GM10248 (cell line): ENCODE measurements at places on chromosomes 1 and 21.

GRCh38 chr1:13892671-13893325 lies 192.8 kb downstream of the PRDM2 start:
- no peak for DNase-seq

DNA sequence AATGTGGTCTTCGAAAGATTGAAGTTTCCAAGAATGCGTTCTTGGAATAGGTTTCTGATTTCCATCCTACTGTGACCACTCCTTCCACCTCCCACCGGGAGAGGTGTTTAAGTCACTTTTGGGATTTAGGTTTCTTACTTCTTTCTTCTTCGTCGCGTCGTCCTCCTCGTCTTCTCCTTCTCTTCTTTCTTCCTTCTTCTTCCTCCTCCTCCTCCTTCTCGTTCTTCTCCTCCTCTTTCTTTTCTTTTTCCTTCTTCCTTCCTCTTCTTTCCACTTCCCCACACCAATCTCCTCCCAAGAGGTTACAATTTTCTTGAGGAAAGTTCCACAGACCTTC lies 2.1 kb downstream of the CACHD1 start:
- no peak for DNase-seq

DNA sequence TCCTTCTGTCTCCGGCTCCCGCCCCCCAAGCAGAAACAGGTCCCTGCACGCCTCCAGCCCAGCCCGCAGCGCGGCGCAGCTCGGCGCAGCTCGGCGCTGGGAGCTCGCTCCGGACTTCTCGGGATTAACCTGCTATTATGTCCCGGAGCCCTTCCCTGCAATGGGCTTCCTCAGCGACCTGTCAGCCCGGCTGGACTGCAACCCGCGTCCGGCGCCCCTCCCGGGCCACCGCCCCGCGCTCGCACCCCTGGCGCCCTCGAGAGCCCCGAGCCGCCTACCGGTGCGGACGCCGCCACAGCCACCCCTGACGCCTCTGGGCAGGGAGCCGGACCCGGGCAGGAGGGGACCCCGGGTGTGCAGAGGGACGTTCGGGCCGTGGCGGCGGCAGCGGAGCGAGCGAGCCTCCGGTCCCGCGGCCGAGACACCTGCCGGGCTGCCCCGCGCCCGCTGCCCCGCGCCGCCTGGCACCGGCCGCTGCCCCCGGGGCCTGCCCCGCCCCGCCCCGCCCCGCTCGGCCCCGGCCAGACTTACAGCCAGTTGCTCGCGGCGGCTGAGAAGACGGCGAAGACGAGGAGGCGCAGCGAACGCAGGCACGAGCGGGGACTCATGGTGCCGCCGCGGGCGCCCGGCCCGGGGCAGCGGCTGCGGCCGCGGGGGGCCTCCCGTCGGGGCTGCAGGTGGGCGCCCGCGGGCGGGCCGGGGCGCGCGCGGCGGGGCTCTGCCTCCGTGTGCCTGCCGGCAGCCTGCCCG lies 407 bp downstream of the WNT4 start:
- peak; percentile 48 for DNase-seq

DNA sequence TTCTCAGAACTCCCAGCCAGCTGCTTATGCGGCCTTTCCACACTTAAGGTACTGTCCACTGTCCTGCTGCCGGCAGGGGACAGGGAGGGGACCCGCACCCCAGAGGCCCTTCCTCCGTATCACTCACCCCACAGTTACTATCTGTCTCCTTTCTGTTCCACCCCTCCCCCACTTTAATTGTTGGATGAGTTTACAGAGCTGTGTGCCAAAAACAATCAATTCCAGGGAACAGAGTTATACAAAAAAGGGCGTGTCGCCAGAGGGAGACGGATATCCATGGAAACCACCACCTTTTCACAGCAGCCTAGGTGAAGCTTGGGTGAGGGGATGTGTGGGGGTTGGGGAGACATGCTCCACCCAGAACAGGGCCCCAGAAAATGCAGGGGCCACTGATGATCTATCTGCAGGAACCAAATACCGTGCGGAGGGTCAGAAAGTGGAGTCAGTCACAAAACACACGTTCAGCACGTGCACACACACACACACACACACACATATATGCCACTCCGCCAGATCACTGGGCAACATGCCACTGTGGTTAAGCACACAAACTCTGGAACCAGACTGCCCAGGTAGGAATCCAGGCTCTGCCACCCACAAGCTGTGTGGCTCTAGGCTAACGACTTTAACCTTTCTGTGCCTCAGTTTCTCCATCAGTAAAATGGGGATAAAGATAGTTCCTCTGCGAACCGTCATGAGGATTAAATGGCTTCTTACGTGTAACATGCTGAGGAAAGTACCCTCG lies 30.5 kb downstream of the CASZ1 start:
- no peak for DNase-seq

DNA sequence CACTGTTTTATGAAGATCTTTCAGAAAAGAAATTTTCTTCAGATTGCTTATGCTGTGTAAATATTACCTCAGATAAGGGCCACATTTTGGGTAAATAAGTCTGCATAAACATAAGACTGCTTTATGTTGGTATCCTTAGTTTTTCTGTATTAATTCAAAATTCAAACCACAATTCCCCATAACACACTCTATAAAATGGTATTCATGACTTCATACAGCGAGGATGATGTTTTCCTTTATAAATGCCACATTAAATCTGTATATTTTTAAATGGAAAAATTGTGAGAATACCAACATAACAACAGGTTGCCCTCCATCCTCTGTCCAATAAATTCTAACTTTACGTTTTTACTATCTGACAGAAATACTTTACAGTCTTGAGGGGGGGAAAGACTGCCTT lies 248.7 kb upstream of the CXADR start:
- no peak for DNase-seq

DNA sequence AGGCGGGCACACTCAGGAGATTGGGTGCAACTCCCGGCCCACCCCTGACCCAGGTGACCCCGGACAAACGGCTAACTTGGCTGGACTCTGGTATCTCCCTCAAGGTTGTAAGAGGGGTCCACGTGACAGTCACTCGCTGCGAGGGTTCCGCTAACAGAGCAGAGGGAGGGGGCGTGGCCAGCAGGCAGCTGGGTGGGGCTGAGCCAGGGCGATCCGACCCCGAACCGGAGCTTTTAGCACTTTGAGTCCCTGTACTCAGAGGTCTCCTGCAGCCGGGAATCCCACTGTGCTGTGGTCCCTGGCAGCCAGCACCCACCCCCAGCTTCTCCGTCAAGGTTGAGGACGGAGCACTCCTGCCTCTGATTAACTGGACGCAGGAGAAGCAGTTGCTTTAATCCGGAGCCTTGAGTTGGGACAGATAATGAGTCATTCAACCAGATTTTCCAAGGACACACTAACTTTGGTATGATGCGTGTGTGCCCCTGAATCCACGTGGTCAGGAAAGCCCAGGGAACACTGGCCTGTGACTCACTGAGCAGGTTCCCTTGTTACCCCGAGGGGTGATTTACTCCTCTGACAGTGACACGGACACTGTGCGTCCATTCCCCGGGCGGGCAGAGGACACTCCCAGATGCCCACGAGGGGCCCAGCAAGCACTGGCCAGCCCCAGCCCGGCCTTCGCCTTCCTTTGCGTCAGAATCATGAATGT lies 16.8 kb downstream of the TRPM2 start:
- DNase-seq, result no peak

GRCh38 chr1:58748666-58749065 lies 35.2 kb downstream of the JUN start:
- DNase-seq, result no peak

- no peak for DNase-seq
Observed at GRCh38 chr1:50349242-50349565, 74.0 kb downstream of the DMRTA2 start.

DNA sequence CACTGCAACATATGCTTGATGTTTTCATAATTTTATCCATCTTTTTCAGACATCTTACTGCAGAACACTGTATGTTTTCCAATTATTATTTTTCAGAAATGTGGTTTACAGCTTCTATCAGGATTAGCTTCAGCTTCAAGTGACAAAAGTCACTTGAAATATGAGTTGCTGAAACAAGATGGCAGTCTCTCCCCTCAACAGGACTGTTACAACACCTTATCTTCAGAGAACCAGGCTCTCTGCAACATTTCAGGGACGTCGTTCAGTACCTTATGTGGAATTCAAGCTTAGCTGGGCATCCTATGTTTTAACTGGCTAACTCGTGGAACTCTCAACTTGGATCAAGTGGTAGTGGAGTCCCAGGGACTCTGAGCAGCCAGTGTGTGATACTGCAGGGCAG lies 2.0 kb upstream of the UBE2G2 start:
- no peak for DNase-seq

GRCh38 chr21:35783721-35784120 lies 276.6 kb downstream of the SETD4 start:
- DNase-seq, result no peak

DNA sequence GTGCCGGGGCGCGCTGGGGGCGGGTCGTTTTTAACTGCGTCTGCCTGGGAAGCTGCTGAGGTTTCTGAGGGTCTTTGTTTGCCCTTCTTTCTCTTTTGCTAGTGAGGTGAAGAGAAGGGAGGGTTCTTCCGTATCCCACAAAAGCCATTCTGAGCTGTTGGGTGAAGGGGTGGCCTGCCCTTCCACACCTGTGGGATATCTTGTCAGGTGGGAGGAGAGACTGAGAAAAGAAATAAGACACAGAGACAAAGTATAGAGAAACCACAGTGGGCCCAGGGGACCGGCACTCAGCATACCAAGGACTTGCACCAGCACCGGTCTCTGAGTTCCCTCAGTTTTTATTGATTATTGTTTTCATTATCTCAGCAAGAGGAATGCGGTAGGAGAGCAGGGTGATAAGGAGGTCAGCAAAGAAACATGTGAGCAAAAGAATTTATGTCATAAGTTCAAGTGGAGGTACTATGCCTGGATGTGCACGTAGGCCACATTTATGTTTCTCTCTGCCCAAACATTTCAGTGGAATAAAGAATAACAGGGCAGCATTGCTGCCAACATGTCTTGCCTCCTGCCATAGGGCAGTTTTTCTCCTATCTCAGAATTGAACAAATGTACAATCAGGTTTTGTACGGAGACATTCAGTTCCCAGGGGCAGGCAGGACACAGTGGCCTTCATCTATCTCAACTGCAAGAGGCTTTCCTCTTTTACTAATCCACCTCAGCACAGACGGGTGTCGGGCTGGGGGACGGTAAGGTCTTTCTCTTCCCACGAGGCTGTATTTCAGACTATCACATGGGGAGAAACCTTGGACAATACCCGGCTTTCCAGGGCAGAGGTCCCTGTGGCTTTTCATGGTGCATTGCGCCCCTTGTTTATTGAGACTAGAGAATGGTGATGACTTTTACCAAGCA lies 972 bp downstream of the PGBD2 start:
- DNase-seq, result no peak

- DNase-seq, result no peak
Observed at GRCh38 chr1:188641566-188642211, 1812.9 kb downstream of the PLA2G4A start.

GRCh38 chr1:171803045-171803444 lies 21.6 kb downstream of the METTL13 start:
- no peak for DNase-seq

DNA sequence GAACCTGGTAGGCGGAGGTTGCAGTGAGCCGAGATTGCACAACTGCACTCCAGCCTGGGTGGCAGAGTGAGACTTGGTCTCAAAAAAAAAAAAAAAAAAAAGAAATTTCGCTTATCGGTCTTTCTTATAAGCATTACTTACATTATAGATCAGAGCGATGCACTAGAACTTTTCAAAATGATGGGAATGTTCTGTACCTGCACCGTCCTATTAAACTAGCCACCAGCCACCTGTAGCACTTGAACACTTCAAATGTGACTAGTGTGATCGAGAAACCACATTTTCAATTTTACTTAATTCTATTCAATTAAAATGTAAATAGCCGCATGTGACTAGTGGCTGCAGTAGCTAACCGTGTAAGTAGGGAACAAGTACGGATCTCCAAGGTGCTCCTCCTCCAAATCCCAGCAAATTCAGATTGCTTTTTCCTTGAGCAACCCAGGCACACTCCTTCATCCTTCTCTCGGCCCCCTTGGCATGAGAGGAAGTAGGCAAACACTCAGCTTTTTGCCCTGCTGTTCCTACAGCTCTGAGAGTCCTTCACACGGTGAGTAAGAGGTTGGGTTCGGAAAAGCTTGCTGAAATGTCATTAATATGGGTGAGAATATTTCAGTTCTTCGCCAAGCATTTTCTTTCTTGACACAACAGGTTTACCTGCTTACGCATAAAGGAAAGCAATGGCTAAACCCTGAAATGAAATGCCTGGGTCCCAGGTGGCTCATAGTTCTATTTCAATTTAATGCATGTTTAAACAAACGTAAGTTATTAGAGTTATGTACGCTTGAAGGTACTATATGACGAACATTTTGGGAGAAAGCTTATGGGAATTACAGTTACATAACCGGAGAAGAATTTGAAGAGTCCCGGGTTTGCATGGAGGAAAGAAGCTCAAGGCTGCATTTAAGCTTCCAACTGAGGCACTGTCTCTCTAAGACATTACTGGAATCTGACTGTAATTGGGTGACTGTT lies 69.5 kb upstream of the HUNK start:
- DNase-seq, result no peak

GRCh38 chr1:166489670-166490436 lies 323.1 kb upstream of the FAM78B start:
- peak; percentile 22 for DNase-seq

- DNase-seq, result no peak
Observed at GRCh38 chr1:184811439-184812111, 56.9 kb upstream of the EDEM3 start.

DNA sequence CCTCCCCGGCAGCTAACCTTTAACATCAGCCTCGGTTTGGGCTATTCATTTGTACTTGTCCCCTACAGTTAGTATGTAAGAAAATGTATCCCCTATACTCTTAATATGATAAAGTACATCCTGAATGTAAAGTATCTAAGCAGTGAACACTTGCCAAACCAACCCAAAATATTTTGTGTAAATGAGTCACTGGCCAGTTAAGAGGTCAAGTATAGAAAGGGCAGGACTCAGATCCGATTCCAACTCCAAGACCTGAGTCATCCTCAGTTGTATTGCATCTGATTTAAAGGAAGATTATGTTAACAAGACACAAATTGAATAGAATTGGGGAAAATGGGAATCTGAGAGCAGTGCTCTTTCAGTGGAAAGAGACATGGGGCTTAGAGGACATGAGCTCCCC lies 84.4 kb downstream of the CD58 start:
- DNase-seq, result no peak

DNA sequence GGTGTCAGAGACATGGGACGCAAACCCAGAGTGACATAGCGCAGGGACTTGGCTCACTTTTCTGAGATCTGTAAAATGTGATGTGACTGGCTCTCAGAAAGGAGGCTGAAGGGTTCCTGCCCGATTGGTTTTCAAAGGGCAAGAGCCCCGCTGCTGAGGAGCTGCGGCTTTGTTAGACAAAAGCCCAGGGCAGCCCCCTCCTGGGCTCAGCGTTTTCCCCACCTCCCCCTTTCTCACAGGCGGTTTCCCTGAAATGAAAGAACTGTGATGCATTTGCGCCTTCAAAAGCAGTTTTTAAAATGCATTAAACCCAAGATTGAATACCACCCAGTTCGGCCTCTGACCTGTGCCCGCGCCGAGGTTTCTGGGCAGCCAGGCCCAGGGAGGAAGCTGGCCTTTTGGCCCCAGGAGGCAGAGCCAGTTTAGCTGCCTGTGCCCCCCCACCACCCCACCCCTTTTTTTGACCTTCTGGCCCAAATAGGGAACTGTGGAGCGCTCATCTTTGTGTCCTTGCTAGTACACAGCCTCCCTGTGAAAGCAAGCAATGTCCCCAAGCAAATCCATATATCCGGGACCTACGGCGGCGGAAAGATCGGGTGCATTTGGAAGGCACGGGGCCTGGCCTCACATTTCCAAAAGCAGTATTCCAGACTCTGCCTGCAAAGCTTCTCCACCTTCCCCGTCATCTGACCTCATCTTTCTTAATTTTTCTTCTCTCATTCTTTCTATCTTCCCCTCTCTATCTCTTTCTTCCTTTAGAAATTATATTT lies 28.6 kb downstream of the CD247 start:
- DNase-seq, result no peak
